Pulmonary artery endothelial cell (primary cell): ENCODE measurements at places on chromosomes 3 and 15. TPM values are rescaled to one million over a fixed set of nuclear protein-coding genes. Genes with fewer than 3 reads are reported as not detected.

DNA sequence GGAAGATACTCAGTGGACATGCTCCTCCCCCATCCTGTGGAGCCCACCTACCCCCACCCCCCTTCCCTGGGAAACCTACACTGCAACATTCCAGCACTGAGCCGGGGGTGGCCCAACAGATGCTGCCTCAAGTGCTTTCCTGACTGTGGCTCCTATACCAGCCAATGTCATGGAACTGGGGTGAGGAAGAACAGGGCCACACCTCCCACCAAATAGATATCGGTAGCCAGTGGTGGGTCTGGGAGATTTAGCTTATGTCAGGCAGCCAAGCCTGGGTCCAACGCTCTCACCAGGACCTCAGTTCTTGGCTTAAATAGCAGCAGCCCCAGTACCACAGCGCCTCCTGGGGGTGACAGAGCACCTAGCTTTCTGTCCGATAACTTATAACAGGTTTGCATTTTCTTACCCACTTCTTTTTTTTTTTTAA is 30.3 kb downstream of the CDC25A start:
- peak; percentile 44 for DNase-seq

Gene TGM5
- not detected in 2 replicates for total RNA-seq

Gene OR5K2
- total RNA-seq: not detected in 2 replicates

Gene ACOX2
- 1.3 and 1.8 TPM in 2 replicates for total RNA-seq

Gene KAT2B
- total RNA-seq: 7.1 and 9.4 TPM in 2 replicates

GRCh38 chr3:195263925-195264600 is 6.9 kb downstream of the XXYLT1 start:
- DNase-seq: no peak

Gene ACVR2B
- 3.3 and 4.2 TPM in 2 replicates for total RNA-seq

Gene CORO2B
- total RNA-seq: 3.4 and 5.0 TPM in 2 replicates

Gene FETUB
- total RNA-seq: not detected in 2 replicates

- DNase-seq: no peak
Observed at GRCh38 chr3:187926620-187927019, 181.4 kb upstream of the BCL6 start.

- no peak for DNase-seq
Observed at GRCh38 chr3:36221975-36222374, 158.3 kb upstream of the STAC start.

Gene SAMD7
- total RNA-seq: not detected in 2 replicates

GRCh38 chr3:37014620-37015019 is 21.3 kb downstream of the MLH1 start:
- DNase-seq: no peak

- no peak for DNase-seq
Observed at GRCh38 chr3:31255007-31255581, 277.6 kb upstream of the STT3B start.

DNA sequence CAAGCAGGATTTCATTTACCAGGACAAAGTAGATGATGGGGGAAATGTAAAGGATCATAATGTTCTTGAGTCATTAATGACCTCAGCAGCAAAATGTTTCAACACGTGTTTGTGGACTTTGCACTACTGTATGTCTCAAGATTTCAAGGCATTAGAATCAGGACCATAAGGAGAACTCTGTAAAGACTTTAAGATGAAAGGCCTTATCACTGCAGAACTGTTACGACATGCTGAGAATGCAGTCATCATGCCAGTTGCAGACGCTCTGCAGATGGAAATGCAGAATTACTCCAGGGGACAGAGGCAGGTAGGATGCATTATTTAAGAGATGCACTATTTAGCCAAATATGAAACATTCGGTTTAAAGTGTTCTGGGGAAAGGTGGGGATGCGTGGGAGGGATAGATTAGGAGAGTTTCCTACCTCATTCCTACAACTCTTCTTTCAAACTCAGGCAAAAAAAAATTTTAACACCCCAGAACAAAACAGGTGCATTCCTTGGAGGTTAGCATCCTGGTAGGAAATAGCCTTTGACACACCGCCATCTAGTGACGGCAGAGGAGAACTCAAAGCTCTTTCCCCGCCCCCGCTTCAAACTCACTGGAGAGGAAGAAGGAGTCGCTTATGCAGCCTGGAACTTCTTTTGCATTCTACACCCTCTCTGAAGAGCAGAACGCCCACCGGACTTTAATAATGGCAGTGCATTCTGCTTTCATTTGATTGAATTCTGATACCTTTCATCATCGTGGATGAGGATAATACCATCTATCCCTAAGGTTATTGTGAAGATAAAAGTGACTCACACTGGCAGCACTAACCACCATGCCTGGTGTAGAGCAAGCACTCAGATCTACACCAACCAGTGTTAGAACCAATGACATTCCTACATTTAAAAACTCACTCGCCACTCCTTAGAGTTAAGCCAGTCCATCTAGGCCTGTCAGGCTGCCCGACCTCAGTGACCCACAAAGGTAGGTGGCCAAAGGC is 43.1 kb upstream of the TOPAZ1 start:
- DNase-seq: peak; percentile 20

- DNase-seq: peak; percentile 43
Observed at GRCh38 chr3:179020112-179020511, 51.5 kb downstream of the ZMAT3 start.

GRCh38 chr15:66388043-66388363 is 1.3 kb downstream of the MAP2K1 start:
- DNase-seq: no peak

Gene CCR1
- not detected in 2 replicates for total RNA-seq
